ENCODE measurements at places on chromosomes 13 and 19. TPM values are rescaled to one million over a fixed set of nuclear protein-coding genes. Genes with fewer than 3 reads are reported as not detected.

- peak; percentile 54 for DNase-seq
Observed at GRCh38 chr19:6125571-6125989, 9.9 kb upstream of the ACSBG2 start.

GRCh38 chr19:54415208-54415900, at the start of gene TTYH1:
Gene TTYH1 (plus strand): TSS chr19:54415464. CDS start chr19:54415553, 89 bp downstream.
- no peak for DNase-seq

DNA sequence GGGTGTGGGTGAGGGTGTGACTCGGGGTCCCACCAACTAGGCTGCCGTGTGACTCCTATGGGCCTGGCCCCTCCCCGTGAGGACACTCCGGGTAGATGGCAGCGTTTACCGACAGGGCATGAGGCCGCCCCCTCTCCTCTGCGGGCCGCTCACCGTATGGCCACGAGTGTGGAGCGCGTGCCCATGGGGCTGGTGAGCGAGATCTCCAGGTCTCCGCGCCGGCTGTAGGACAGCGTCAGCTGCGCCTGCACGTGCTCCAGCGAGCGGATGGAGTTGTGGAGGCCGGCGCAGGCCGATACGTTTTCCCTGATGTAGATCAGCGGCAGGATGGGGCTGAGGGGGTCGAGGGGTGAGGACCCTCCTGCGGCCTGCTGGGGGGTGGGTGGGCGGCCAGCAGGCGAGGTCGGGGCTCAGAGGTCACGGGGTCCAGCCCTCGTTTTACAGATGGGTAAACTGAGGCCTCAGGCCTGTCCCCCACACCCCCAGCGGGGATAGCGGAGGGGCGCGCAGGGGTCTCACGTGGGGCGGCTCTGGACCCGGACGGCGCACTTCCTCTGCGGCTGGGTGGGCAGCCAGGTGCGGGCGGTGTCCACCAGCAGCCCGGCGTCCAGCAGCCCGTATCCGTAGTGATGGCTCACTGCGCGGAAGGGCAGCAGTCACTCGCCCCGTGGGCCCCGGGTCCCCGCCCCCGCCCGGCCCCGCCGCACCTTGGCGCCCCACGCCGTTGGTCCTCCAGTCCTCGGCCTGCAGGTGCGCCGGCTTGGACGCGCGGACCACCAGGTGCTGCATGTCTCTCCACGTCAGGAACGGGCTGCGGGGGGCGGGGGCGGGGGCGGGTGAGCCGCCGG, 4.3 kb upstream of the C19orf25 start:
- peak; percentile 32 for DNase-seq

GRCh38 chr19:32682317-32682716, 6.7 kb downstream of the RGS9BP start:
- DNase-seq = no peak

GRCh38 chr13:55517312-55517711, 1623.4 kb upstream of the PRR20A start:
- no peak for DNase-seq

- no peak for DNase-seq
Observed at GRCh38 chr19:31511696-31512095, 162.5 kb upstream of the TSHZ3 start.

DNA sequence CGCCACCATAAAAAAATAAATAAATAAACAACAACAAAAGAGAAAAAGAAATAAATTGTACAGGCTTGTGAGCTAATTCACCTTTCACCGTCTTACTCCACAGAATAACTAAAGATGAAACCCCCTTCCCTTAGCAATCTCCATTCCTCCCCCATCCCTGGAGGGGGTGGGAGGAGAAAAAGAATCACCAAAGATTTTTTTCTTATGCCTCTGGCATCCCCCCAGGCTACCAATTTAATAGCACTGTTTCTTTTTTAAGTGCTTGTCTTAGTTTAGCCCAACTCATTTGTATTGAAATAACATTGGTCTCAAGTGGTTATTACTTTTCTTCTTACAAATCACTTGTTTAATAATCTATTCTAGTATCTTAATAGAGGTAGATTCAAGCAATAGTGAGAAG, 23.9 kb upstream of the KLF5 start:
- DNase-seq = no peak

DNA sequence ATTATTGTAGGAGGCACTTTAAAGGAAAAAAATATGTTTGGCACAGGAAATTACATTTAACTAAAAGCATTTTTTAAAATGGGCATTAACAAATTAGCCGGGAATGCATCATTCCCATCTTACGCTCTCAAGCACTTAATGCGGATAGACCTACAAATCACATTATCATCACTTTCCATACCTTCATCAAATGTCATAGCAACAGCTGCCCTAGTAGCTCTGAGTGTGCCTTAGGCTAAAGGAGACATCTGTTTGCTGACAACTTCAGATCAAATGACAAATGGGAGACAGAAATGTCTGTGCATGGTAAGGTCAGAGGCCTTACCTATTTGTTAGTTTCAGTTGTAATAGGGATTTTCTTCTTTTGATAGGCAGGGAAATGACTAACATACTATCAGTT, 773.2 kb upstream of the SLC10A2 start:
- DNase-seq = no peak

- DNase-seq = no peak
Observed at GRCh38 chr13:41182231-41182630, 12.1 kb downstream of the KBTBD7 start.

DNA sequence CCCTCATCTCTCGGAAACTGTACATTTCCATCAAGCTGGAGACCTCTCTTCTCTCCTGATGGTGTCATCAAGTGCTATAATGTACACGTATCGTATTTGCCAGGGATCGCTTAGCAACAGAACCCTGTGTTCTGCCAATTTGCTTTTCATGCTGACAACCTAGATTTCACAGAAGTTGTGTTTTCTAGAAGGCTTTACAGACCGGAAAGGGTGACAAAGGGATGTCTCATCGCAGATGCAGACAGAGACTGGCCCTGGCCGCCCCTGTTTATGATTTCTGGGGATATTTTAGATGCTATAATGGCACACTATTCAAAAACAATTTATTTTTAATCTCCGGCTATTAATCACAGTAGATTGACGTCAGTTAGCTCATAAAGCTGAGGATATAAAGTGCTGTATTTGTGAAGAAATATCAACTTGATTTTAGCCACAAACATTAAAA, 291.4 kb downstream of the IRS2 start:
- DNase-seq = no peak

- no peak for DNase-seq
Observed at GRCh38 chr13:62997696-62998095, 1582.0 kb upstream of the PCDH20 start.

- no peak for DNase-seq
Observed at GRCh38 chr13:96844616-96845015, 149.7 kb downstream of the OXGR1 start.

DNA sequence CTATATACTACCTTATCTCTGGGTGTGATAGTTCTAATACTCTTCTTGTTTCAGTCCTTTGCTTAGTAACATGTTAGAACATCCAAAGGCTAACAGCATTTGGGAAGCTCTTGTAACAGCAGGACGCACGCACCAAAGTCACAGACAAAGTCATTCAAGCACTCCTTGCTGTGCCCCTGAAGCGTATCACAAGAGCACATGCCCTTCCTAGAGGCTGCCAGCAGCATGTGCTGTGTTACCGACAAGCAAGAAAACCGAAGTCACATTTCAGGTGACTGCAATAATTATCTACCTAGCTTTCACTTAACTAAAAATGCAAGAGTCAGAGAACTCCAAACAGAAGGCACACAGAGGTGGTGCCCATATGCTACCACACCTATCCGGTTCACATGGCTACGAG, 194.1 kb downstream of the KLF12 start:
- DNase-seq = no peak

DNA sequence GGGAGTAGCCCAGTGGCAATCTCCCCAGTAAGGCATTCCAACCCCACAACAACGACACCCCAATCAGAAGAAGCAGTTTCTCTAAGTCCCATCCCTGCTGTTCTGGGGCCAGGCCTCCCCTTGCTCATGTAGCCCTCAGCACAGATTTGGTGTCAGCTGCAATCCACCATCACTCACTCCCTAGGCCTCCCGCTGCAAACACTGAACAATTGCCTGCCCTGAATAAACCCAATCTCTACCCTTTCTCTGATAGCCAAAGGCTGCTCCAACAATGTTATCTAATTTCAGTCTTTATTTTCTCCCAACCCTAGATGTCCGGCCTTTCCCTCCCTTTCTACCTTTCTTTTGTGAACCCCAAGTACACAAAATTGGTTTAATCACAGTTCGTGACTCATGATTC, 5.6 kb upstream of the SOX21 start:
- no peak for DNase-seq

DNA sequence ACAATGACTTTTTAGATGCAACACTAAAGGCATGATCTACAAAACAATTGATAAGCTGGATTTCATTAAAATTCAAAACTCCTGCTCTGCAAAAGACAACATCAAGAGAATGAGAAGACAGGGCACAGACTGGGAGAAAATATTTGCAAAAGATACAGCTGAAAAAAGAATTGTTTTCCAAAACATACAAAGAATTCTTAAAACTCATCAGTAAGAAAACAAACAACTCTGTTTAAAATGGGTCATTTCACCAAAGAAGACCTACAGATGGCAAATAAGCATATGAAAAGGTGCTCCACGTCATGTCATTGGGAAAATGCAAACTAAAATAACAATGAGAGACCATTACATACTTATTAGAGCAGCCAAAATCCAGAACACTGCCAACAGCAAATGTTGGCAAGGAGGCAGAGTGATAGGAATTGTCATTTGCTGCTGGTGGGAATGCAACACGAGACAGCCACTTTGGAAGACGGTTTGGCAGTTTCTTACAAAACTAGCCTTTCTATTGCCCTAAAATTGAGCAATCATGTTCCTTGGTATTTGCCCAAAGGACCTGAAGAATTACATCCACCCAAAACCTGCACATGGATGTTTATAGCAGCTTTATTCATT, 39.2 kb downstream of the FLT1 start:
- DNase-seq = no peak

DNA sequence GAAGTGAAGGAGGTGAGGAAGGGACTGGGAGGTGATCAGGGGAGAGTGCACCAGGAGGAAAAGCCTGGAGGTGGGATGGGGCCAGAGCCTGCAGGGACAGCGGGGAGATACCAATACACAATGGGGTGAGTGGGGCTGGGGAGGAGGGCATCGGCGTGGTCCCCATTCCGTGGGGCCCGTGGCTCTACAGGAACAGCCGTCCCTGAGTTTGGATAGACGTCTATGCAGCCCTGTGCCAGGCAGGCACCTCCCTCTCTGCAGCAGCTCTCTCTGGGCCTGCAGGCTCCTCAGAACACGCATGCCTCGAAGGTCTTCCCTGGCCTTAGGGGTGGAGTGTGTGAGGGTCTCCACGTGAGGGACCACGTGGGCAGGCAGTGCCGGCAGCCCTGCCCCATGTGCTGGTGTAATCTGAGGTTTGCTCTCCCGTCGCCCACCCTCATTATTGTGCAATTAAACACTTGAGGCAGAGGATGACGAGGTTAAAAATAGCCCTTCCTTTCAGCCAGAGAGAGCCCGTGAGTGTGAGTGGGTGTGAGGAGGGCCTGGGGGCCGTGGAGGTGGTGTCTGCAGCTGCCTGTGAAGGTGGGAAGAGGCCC, 16.5 kb downstream of the C2CD4C start:
- DNase-seq = peak; percentile 16

DNA sequence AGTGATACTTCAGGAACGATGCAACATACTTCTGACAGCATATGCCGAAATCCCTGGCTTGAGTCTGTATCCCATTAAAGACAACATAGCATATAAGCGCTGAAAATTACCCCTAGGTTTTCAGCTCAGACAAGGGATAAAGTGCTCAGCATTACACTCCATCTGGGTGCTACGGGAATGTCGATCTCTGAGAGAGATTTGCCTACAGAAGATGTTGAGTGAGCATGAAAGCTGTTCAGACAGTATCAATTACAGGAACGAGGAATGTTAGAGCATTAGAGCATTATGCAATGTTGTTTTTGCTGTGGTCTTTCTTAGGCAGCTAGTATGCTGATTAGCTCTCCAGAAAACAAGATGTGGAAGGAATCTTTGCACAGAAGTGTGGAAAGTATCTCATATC, 484.5 kb downstream of the LIG4 start:
- DNase-seq = no peak

- DNase-seq = peak; percentile 82
Observed at GRCh38 chr13:78603240-78603957, at the start of gene POU4F1. Gene POU4F1 (minus strand): TSS chr13:78603552. CDS start chr13:78603326, 226 bp downstream.

DNA sequence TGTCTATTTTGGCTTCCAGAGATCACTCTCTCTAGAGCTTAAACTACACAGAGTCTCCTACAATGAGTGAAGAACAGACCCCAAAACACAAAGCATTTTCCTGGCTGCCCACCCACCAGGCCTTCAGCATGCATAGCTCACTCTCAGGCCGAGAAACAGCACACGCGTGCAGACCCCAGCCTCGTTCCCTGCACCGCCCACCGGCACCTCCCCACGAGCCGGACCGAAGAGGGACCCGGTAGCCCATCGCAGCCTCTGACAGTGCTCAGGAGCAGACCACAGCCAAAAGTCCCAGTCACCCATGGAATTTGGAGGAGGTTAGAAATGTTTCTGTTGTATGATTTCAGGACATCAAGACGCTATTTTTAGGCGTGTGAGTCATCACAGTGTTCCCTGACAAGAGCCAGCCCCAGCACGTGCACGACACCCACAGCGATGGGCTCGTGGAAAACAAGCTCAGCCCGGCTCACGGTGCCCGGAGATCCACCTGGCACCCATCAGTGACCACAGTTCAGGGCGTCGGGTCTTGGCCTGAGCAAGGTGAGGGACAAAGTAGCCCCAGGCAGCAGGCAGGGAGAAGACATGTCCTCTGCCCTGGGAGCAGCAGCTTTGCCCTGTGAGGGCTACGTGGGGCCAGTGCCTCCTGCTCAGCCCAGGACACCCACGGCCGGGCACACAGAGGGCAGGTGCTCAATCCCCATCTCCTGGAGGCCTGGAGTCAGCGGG, 50.1 kb upstream of the SPACA7 start:
- DNase-seq = no peak

DNA sequence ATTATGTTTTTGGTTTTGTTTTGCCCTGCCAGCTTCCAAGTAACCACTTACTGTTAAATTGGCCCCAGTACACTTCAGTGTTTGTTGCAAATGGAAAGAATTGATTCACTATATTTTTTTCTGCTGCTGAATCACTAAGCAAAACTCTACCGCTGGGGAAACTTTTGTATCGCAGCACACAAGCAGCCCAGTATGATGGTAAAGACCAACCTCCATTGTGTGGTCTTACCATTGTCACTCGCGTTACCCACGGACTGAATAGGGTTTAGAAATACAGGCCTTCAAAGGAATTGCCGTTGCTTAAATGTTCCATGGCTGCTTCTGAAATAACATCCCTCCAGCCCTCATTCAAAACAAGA, 7.9 kb downstream of the SPATA13 start:
- DNase-seq = no peak

- DNase-seq = no peak
Observed at GRCh38 chr13:99384468-99384867, 77.3 kb upstream of the GPR183 start.

Gene ZNF548
- total RNA-seq = 10.3 TPM

Gene CYP2A7
- not detected for total RNA-seq

Gene ZNF780B
- 21.8 TPM for total RNA-seq

Gene COX6B2
- total RNA-seq = 30.0 TPM

Gene PRR36
- 0.23 TPM for total RNA-seq

Gene DLL3
- total RNA-seq = not detected

Gene PSG3
- total RNA-seq = not detected

Gene LRG1
- 25.0 TPM for total RNA-seq

Gene SYNGR4
- total RNA-seq = not detected

Gene AP1M2
- 131 TPM for total RNA-seq

Gene GIPC3
- 0.58 TPM for total RNA-seq

Gene SERTAD1
- 14.0 TPM for total RNA-seq

Gene NPAS1
- total RNA-seq = 0.31 TPM
